Right atrium auricular region (tissue), 2 donors: ENCODE measurements at places on chromosomes 5 and 9. TPM values are rescaled to one million over a fixed set of nuclear protein-coding genes. Genes with fewer than 3 reads are reported as not detected.

GRCh38 chr5:143008809-143009521 is 238.8 kb downstream of the ARHGAP26 start:
- no peaks in the 10 kb centered on the region for H3K27me3 ChIP-seq
- no peaks in the 10 kb centered on the region for H3K4me1 ChIP-seq
- H3K36me3 ChIP-seq: no peaks in the 10 kb centered on the region
- H3K4me3 ChIP-seq: no peak overlapping the region
- no peak overlapping the region for H3K27ac ChIP-seq

- no peaks in the 10 kb centered on the region for H3K27me3 ChIP-seq
- H3K36me3 ChIP-seq: no peaks in the 10 kb centered on the region
Observed at GRCh38 chr5:147743012-147743411, 39.5 kb downstream of the JAKMIP2 start.

- no peak for DNase-seq
- no peaks in the 10 kb centered on the region for H3K4me1 ChIP-seq
- no peaks in the 10 kb centered on the region for H3K27me3 ChIP-seq
- H3K4me3 ChIP-seq: no peak overlapping the region
- no peak overlapping the region for H3K27ac ChIP-seq
Observed at GRCh38 chr9:29613773-29614172, 2040.5 kb upstream of the C9orf72 start.

DNA sequence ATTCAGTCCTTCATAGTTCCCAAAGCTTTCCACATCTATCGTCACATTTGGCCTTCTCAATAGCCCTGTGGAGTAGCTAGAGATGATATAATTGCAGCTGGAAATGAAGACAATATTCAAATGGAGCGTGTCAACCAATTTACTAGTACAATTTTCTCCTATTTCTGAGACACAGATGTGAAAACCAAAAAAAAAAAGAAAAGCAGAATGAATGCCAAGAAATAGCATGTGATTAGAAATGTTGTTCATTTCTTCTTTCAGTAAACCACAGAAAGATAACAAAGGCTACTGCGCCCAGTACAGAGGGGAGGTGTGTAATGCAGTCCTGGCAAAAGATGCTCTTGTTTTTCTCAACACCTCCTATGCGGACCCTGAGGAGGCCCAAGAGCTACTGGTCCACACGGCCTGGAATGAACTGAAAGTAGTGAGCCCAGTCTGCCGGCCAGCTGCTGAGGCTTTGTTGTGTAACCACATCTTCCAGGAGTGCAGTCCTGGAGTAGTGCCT is 99.0 kb downstream of the MUSK start:
- H3K36me3 ChIP-seq: no peaks in the 10 kb centered on the region
- peak; percentile 81 for DNase-seq
- H3K4me1 ChIP-seq: no peaks in the 10 kb centered on the region
- H3K27ac ChIP-seq: peak overlapping the region; percentile 33
- no peaks in the 10 kb centered on the region for H3K27me3 ChIP-seq

DNA sequence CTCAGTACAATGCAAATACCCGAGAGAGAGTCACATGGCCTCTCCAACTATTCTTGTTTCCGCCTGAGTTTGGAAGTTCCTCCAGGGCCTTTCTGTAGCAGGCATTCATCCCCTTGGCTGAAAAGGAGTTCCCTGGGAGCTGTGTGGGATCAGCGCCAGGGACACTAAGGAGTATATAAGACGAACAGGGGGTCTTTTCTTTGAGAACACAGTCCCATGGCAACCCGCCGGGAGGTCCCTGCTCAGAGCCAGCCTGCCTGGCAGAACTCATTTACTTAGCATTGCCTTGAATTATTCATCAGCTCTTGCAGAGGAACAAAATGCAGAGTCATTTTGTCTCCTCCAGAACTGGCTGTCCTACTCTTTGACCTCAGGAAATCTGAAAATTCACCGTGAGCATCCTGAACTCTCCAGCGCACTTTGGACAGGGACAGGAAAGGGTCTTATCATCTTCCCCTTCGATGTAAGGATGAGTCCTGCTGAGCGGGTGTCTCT is 120.4 kb upstream of the OSMR start:
- no peak overlapping the region for H3K4me3 ChIP-seq
- H3K4me1 ChIP-seq: no peaks in the 10 kb centered on the region
- no peaks in the 10 kb centered on the region for H3K27me3 ChIP-seq
- H3K27ac ChIP-seq: peak overlapping the region; percentile 23
- H3K36me3 ChIP-seq: no peaks in the 10 kb centered on the region

DNA sequence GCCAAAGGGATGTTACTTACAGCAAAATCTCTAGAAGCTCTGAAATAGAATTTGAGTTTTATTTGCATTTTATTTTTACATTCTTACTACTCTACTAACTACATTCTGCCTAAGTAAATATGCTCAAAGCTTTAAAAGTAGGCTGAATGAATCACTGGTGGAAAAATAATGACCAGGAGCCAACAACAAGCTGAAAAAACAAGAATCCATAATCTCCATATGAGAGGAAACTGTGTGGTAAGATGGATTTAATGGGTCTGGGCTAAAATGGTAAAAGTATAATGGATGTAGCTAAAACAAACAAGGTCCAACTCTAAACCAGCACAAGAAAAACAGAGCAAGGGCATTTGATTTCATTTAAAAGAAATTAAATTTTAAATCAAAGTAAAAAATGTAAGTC is 525.8 kb upstream of the FTMT start:
- H3K4me3 ChIP-seq: no peak overlapping the region
- H3K4me1 ChIP-seq: no peaks in the 10 kb centered on the region

- no peak overlapping the region for H3K4me3 ChIP-seq
- DNase-seq: no peak
- no peaks in the 10 kb centered on the region for H3K36me3 ChIP-seq
- no peaks in the 10 kb centered on the region for H3K4me1 ChIP-seq
- H3K27ac ChIP-seq: no peak overlapping the region
Observed at GRCh38 chr9:11500780-11501179, 888.0 kb upstream of the PTPRD start.

GRCh38 chr5:101679816-101680215 is 616.3 kb downstream of the SLCO4C1 start:
- H3K36me3 ChIP-seq: no peaks in the 10 kb centered on the region
- no peaks in the 10 kb centered on the region for H3K4me1 ChIP-seq
- DNase-seq: no peak
- H3K27me3 ChIP-seq: no peaks in the 10 kb centered on the region

GRCh38 chr5:149289301-149289700 is 17.6 kb downstream of the AFAP1L1 start:
- H3K27ac ChIP-seq: peak overlapping the region; percentile 73
- no peak for DNase-seq
- no peak overlapping the region for H3K4me3 ChIP-seq
- no peaks in the 10 kb centered on the region for H3K36me3 ChIP-seq
- H3K27me3 ChIP-seq: no peaks in the 10 kb centered on the region

DNA sequence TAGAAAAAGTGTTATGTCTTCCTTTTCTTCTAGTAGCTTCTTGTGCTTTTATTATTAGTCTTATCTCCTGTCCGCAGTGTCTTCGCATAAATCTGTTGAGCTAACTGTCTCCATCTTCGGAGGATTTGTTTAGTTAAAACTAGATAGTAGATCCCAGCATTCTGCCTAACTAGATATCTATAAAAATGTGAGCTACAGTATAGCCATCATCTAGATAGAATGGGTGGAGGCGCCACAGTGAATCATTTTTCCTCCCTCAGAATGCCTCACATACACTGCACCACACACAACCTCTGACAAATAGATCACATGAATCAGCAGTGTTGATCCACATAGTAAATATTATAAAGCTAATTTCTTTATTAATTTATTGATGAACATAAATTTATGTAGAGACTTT is 220.3 kb upstream of the GAS1 start:
- no peaks in the 10 kb centered on the region for H3K4me1 ChIP-seq
- H3K4me3 ChIP-seq: no peak overlapping the region
- DNase-seq: no peak
- H3K27me3 ChIP-seq: no peaks in the 10 kb centered on the region

DNA sequence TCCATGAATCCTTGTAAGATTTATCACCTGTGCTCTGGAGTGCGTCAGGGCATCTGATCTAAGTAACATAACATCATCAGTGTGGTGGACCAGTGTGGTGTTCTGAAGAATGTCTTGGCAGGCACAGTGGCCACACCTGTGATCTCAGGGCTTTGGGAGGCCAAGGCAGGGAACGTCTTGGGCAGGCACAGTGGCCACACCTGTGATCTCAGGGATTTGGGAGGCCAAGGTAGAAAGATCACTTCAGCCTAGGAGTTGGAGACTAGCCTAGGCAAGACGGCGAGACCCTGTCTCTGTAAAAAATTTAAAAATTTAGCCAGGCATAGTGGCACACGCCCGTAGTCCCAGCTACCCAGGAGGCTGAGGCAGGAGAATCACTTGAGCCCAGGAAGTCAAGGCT is 185.5 kb downstream of the CACNA1B start:
- no peaks in the 10 kb centered on the region for H3K36me3 ChIP-seq
- no peaks in the 10 kb centered on the region for H3K4me1 ChIP-seq
- H3K4me3 ChIP-seq: no peak overlapping the region

- no peak for DNase-seq
- H3K27ac ChIP-seq: peak overlapping the region; percentile 86
- no peaks in the 10 kb centered on the region for H3K4me1 ChIP-seq
- H3K4me3 ChIP-seq: peak overlapping the region; percentile 84
Observed at GRCh38 chr5:172835290-172835993, 1.4 kb downstream of the ERGIC1 start.

DNA sequence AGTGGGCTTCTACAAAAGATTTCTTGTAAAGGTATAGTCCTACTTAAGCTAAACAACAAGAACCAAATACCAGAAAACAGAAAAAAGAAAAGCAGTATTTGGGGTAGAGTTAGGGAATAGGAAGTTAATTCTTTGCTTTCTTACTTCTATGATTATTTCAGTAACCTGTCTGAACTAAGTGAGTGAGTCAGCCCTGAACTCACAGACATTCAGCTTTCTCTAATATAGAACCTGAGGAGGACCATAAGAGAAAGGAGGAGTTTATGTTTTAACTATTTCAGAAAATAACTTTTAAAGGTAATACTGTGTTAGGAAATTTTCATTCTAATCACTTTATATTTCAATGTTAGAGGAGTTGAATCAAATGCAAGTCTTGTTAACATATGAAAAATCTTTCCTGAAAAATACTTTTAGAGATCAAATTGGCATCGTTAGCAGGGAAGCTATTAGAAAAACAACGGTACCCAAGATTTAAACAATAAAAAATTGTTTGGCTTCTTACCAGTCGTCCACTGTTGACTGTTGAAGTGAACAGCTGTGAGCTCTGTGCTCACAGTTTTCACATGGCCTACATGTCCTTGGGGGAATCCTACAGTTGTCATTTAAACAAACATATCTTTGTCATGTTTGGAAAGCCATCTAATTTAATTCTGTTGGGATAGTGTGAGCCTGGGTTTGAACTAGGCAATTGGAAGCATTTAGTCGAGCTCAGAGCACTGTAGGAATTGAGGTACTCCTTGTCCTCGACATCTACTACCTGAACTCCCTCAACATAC is 19.9 kb upstream of the ZFAND5 start:
- H3K4me3 ChIP-seq: no peak overlapping the region
- no peak for DNase-seq
- no peaks in the 10 kb centered on the region for H3K27me3 ChIP-seq
- no peaks in the 10 kb centered on the region for H3K4me1 ChIP-seq
- no peak overlapping the region for H3K27ac ChIP-seq

DNA sequence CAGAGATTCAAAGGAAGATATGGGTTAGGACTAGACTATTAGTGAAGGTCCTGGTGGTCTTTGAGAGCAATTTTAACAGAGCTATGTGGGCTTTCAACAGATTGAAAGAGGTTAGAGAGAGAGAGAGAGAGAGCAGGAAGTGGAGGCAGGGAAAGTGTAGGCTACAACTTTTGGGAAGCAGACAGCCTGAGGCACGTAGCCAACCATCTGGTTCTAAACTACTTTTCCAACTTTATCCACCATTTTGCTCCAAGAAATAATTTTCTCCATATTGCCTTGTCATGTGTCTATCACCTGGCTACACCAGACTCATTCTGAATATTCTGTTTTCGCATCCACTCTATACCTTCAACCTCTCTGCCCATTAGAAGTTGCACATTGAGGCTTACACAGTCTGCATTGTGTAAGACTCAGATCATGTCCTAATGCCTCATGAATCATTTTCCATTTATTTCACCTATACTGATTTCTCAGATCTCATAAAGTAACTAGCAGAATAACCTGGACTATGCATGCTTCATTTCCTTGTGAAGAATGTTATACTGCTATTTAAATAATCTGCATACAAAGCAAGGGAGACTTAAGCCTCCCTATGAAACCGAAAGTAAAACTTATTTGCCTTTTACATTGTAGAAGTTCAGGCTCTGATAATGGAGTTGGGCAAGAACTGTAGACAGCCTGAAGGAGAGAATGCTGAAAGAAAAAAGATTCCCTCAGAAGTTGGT is 235.6 kb downstream of the ELAVL2 start:
- no peak for DNase-seq
- no peaks in the 10 kb centered on the region for H3K36me3 ChIP-seq
- H3K4me3 ChIP-seq: no peak overlapping the region
- no peaks in the 10 kb centered on the region for H3K27me3 ChIP-seq

GRCh38 chr9:128946571-128947276 is 679 bp downstream of the DOLK start:
- DNase-seq: no peak
- H3K4me1 ChIP-seq: no peaks in the 10 kb centered on the region
- H3K4me3 ChIP-seq: peak overlapping the region; percentile 74
- H3K36me3 ChIP-seq: peaks cover 2% of the 10 kb centered on the region

- H3K27ac ChIP-seq: no peak overlapping the region
- no peaks in the 10 kb centered on the region for H3K4me1 ChIP-seq
- no peak for DNase-seq
- H3K36me3 ChIP-seq: peaks cover 21% of the 10 kb centered on the region
- no peak overlapping the region for H3K4me3 ChIP-seq
- no peaks in the 10 kb centered on the region for H3K27me3 ChIP-seq
Observed at GRCh38 chr5:177507596-177508220, 1.9 kb downstream of the DOK3 start.

- H3K27ac ChIP-seq: peak overlapping the region; percentile 66
- DNase-seq: peak; percentile 77
- H3K4me3 ChIP-seq: peak overlapping the region; percentile 71
Observed at GRCh38 chr9:128724744-128725211, 851 bp upstream of the ZDHHC12 start.

- H3K4me3 ChIP-seq: no peak overlapping the region
- no peaks in the 10 kb centered on the region for H3K27me3 ChIP-seq
- DNase-seq: no peak
- no peak overlapping the region for H3K27ac ChIP-seq
- H3K4me1 ChIP-seq: no peaks in the 10 kb centered on the region
Observed at GRCh38 chr5:44252545-44252944, 136.7 kb downstream of the FGF10 start.

DNA sequence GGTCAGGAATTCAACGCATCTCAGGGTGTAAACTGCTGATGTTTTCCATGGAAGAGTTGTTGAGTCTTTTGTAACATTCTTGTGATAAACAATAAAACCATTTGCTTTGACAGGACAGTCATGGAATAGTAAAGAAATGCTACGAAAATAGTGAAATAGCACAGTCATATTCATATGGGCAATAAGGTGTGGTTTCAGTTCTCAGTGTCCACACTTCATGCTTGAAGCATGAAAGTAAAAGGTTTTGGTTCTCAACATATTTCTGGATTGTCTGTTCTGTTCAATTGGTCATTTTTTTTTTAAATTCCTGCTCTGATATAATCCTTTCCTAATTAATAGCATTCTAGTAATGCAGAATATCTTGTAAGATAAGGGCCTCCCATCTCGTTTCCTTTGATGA is 467.6 kb upstream of the ZNF608 start:
- no peak overlapping the region for H3K4me3 ChIP-seq
- H3K36me3 ChIP-seq: no peaks in the 10 kb centered on the region
- no peaks in the 10 kb centered on the region for H3K27me3 ChIP-seq
- no peak overlapping the region for H3K27ac ChIP-seq
- H3K4me1 ChIP-seq: no peaks in the 10 kb centered on the region
- no peak for DNase-seq

MRPL36 gene
- total RNA-seq: 40.5 TPM

CYLC2 gene
- total RNA-seq: not detected

SLC1A1 gene
- total RNA-seq: 2.9 TPM

CCL27 gene
- not detected for total RNA-seq

PRDM12 gene
- total RNA-seq: not detected

SLC23A1 gene
- total RNA-seq: not detected

SLC6A18 gene
- total RNA-seq: not detected

ZFP2 gene
- 2.0 TPM for total RNA-seq
